Endothelial cell (in vitro differentiated cells): ENCODE measurements at places on chromosomes 6 and 20. TPM values are rescaled to one million over a fixed set of nuclear protein-coding genes. Genes with fewer than 3 reads are reported as not detected.

The ABCC10 gene
- total RNA-seq = 45.6 TPM

The EPPIN gene
- not detected for total RNA-seq

The RCAN2 gene
- 17.0 TPM for total RNA-seq

The ACTL10 gene
- total RNA-seq = not detected

The PFDN4 gene
- 43.7 TPM for total RNA-seq

The ZBTB46 gene
- total RNA-seq = 42.1 TPM

The ITPR3 gene
- 124 TPM for total RNA-seq

The SMOC2 gene
- not detected for total RNA-seq

GRCh38 chr6:29653452-29654038 is 3.3 kb upstream of the MOG start:
- DNase-seq = peak; percentile 36
- no peaks in the 10 kb centered on the region for H3K36me3 ChIP-seq
- no peak overlapping the region for H3K27ac ChIP-seq
- H3K27me3 ChIP-seq = peaks cover 3% of the 10 kb centered on the region
- H3K4me3 ChIP-seq = no peak overlapping the region

- DNase-seq = no peak
- peaks cover 5% of the 10 kb centered on the region for H3K36me3 ChIP-seq
- no peaks in the 10 kb centered on the region for H3K27me3 ChIP-seq
- H3K4me1 ChIP-seq = no peaks in the 10 kb centered on the region
- H3K27ac ChIP-seq = no peak overlapping the region
- H3K4me3 ChIP-seq = no peak overlapping the region
Observed at GRCh38 chr20:10843146-10843711, 169.4 kb upstream of the JAG1 start.

DNA sequence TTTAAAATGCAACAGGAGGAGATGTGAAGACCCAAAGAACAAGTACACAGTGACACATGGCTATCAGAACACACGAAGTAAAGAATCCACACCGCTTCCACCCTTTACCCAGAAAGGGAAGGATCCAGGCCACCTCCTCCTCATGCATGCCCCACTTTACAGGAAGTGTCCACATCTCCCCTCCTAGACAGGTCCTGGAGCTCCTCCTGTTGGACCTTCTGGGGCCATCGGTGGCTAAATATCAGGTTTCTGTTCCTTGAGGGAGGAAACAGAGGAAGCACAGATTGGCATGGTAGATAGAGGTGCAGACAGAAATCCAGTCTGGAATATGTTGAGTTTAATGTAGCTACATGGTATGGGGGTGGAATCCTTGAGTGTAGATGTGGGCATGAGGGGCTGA is 10.9 kb downstream of the NINL start:
- H3K27ac ChIP-seq = peak overlapping the region; percentile 67
- peaks cover 2% of the 10 kb centered on the region for H3K27me3 ChIP-seq
- peak; percentile 41 for DNase-seq
- H3K4me1 ChIP-seq = peaks cover 52% of the 10 kb centered on the region
- peaks cover 22% of the 10 kb centered on the region for H3K36me3 ChIP-seq
- H3K4me3 ChIP-seq = no peak overlapping the region

DNA sequence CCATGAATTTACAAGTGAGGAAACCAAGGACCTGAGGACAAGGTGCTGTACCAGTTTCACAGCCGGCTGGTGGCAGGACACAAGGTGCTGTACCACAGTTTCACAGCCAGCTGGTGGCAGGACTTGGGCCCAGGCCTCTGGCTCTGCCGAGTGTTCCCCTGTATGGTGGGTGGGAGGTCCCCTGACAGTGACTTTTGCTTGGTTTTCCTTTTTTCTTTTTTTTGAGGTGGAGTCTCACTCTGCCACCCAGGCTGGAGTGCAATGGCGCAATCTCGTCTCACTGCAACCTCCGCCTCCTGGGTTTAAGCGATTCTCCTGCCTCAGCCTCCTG is 212.4 kb downstream of the LY86 start:
- H3K27me3 ChIP-seq = peaks cover 9% of the 10 kb centered on the region
- no peak for DNase-seq
- H3K4me3 ChIP-seq = no peak overlapping the region
- no peak overlapping the region for H3K27ac ChIP-seq

GRCh38 chr6:7148100-7148822 is 40.5 kb downstream of the RREB1 start:
- H3K4me3 ChIP-seq = no peak overlapping the region
- H3K27me3 ChIP-seq = peaks cover 5% of the 10 kb centered on the region
- peak overlapping the region; percentile 96 for H3K27ac ChIP-seq
- peaks cover 55% of the 10 kb centered on the region for H3K4me1 ChIP-seq
- DNase-seq = no peak
- H3K36me3 ChIP-seq = no peaks in the 10 kb centered on the region

- H3K27me3 ChIP-seq = no peaks in the 10 kb centered on the region
- no peaks in the 10 kb centered on the region for H3K36me3 ChIP-seq
- no peaks in the 10 kb centered on the region for H3K4me1 ChIP-seq
- H3K4me3 ChIP-seq = no peak overlapping the region
Observed at GRCh38 chr6:169958510-169958909, 207.1 kb downstream of the ERMARD start.

DNA sequence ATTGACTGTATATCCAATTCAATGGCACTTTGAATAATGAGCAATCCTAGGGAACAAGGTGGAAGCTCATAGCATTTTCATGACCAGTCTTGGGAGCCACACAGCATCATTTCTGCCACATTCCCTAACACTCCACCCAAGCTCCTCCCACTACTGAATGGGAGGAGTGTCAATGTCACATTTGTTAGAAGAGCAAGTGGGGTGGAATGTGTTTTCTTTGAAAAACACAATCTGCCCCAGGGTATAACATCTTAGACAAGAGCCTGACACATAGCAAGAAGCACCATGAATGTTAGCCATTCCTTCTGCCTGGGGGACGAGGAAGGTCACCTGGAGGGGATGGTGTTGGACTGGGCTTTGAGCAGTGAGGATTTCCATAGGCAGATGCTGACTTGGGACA is 258.3 kb upstream of the PMEPA1 start:
- no peak overlapping the region for H3K4me3 ChIP-seq
- DNase-seq = no peak
- no peak overlapping the region for H3K27ac ChIP-seq
- H3K4me1 ChIP-seq = peaks cover 19% of the 10 kb centered on the region
- peaks cover 4% of the 10 kb centered on the region for H3K36me3 ChIP-seq

DNA sequence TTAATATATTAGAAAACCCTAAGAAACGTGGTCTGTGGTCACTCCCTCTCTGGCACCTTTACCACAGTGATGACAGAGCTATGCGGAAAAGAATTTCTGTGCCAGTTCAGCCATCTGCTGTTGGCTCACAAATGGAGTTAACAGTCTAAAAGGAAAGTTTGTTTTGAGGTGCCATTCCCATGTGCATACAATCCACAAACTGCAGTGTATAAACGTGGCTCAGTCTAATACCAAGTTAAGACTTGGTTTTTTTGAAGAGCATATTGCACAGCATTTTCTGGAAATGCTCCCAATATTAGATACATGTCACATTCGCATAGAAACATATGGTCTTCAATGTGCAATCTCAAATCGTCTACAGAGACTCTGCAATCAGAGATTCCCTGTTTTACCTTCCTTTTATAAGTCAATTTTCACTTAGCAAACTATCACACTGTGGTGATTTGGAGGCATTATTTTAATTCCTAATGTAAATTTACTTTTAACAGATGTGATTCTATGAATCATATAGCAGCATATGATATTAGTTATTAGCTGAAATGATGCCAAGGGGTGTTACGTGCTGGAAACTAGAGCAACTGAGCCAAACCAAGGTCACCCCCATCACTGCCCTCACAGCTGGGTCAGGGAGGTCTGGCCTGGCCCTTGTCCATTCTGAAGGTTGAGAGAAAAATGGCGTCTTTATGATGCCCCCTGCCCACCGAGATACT is 383.5 kb downstream of the PRKN start:
- no peaks in the 10 kb centered on the region for H3K36me3 ChIP-seq
- no peaks in the 10 kb centered on the region for H3K27me3 ChIP-seq
- DNase-seq = no peak

GRCh38 chr20:20732641-20733040 is 20.2 kb upstream of the RALGAPA2 start:
- peaks cover 2% of the 10 kb centered on the region for H3K27me3 ChIP-seq
- no peak for DNase-seq

GRCh38 chr20:15342991-15343523 is 1005.6 kb upstream of the FLRT3 start:
- no peak overlapping the region for H3K27ac ChIP-seq
- no peaks in the 10 kb centered on the region for H3K4me1 ChIP-seq
- no peak overlapping the region for H3K4me3 ChIP-seq
- no peak for DNase-seq
- H3K36me3 ChIP-seq = no peaks in the 10 kb centered on the region

DNA sequence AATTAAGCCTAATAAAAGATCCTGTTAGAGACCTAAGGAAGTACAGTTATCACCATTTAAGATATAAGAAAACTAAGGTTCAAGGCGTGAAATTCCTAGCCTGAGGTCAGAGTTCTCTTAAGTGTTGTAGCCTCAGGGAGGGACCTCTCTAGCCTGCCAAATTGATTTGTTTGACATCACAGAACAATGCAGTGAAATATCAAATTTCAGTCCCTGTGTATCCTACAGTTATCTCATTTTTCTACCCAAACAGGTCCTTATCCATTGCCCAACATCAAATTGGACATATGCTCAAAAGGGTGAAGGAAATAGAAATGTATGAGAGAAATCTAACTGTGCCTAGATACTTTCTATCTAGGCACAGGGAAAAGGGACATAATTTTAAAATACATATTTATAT is 63.0 kb downstream of the NCOA7 start:
- no peak for DNase-seq
- peaks cover 7% of the 10 kb centered on the region for H3K4me1 ChIP-seq
- H3K27ac ChIP-seq = no peak overlapping the region
- H3K4me3 ChIP-seq = no peak overlapping the region
- H3K36me3 ChIP-seq = peaks cover 4% of the 10 kb centered on the region

- H3K27me3 ChIP-seq = peaks cover 7% of the 10 kb centered on the region
- peaks cover 13% of the 10 kb centered on the region for H3K36me3 ChIP-seq
- peaks cover 55% of the 10 kb centered on the region for H3K4me1 ChIP-seq
- H3K4me3 ChIP-seq = no peak overlapping the region
- DNase-seq = no peak
Observed at GRCh38 chr6:22026164-22026678, 270.6 kb downstream of the PRL start.

GRCh38 chr20:22512911-22513489 is 71.4 kb downstream of the FOXA2 start:
- no peak for DNase-seq
- H3K36me3 ChIP-seq = no peaks in the 10 kb centered on the region
- H3K4me3 ChIP-seq = no peak overlapping the region
- H3K27ac ChIP-seq = no peak overlapping the region

DNA sequence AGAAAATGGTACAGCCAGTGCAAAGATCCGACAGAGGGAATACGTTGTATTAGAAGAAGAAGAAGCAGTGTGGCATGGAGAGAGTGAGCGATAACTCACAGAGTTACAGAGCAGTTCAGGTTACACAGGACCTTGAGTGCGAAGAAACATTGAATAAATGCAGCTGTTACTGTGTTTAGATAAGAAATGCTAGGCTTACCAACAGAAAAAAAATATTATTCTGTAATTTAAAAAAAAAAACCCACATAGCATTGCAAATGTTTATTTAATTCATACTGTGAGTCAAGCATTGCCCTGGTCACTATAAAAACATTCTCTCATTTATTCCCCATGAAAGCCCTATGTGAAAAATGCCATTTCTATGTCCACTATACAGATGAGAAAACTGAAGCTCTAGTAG is 373.4 kb upstream of the EPHA7 start:
- no peak for DNase-seq
- H3K4me3 ChIP-seq = no peak overlapping the region
- no peaks in the 10 kb centered on the region for H3K27me3 ChIP-seq
- H3K36me3 ChIP-seq = no peaks in the 10 kb centered on the region
- H3K27ac ChIP-seq = no peak overlapping the region

DNA sequence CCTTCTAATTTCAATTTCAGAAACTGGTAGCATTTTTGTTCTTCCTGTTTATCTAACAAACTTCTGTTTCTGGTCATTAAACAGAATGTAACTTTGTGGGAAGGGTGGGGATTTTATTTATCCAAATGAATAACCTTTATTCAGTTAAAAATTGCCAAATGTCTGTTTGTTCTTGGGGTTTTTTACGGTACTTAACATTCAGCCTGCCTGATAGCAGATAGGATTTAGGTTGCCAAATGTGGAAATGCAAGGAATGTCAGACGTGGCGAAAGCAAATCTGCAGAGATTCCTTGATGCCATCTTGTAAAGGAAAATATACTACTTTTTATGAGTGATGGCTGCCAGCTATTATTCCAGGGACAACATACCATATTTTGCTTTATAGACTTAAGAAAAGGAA is 95.7 kb downstream of the LYRM2 start:
- H3K4me1 ChIP-seq = peaks cover 21% of the 10 kb centered on the region
- no peak overlapping the region for H3K4me3 ChIP-seq
- peaks cover 2% of the 10 kb centered on the region for H3K27me3 ChIP-seq
- H3K27ac ChIP-seq = no peak overlapping the region
- no peak for DNase-seq

GRCh38 chr6:45454008-45454911 is 76.5 kb upstream of the SUPT3H start:
- DNase-seq = no peak
- H3K4me1 ChIP-seq = peaks cover 30% of the 10 kb centered on the region
- no peaks in the 10 kb centered on the region for H3K27me3 ChIP-seq
- H3K27ac ChIP-seq = no peak overlapping the region
- no peak overlapping the region for H3K4me3 ChIP-seq

GRCh38 chr6:141252828-141253608 is 879.7 kb upstream of the GJE1 start:
- no peak overlapping the region for H3K4me3 ChIP-seq
- no peaks in the 10 kb centered on the region for H3K27me3 ChIP-seq

- DNase-seq = no peak
- H3K36me3 ChIP-seq = no peaks in the 10 kb centered on the region
- H3K4me1 ChIP-seq = no peaks in the 10 kb centered on the region
Observed at GRCh38 chr6:85945459-85946185, 302.9 kb upstream of the SYNCRIP start.

GRCh38 chr6:154086510-154086909 is 47.5 kb downstream of the OPRM1 start:
- H3K27ac ChIP-seq = no peak overlapping the region
- no peak overlapping the region for H3K4me3 ChIP-seq
- H3K36me3 ChIP-seq = no peaks in the 10 kb centered on the region
- no peaks in the 10 kb centered on the region for H3K4me1 ChIP-seq
- no peaks in the 10 kb centered on the region for H3K27me3 ChIP-seq
- no peak for DNase-seq

- no peaks in the 10 kb centered on the region for H3K27me3 ChIP-seq
- H3K4me3 ChIP-seq = no peak overlapping the region
- no peak for DNase-seq
- H3K36me3 ChIP-seq = no peaks in the 10 kb centered on the region
- no peak overlapping the region for H3K27ac ChIP-seq
Observed at GRCh38 chr6:12649325-12649724, 67.2 kb upstream of the PHACTR1 start.

DNA sequence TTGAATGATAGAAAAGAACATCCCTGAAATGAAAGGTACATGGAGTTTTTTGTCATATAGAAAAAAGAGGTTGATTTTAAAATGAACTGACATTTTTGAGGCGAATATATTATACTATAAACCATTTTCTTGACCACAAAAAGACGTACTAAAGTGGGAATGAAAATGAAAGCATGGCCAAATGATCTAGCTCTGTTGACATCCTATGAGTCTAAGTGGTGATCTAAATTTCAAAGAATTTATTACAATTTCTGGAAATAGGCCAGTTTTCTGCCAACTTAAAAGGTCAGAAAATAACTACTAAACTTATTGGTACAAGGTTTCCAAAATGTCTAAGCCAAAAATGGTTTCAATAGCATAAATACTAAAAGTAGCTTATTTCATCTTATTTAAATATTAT is 536.8 kb downstream of the EYS start:
- H3K27me3 ChIP-seq = no peaks in the 10 kb centered on the region
- H3K4me3 ChIP-seq = no peak overlapping the region
- no peaks in the 10 kb centered on the region for H3K36me3 ChIP-seq
- DNase-seq = no peak
